ENCODE measurements at places on chromosomes 2 and 18.

DNA sequence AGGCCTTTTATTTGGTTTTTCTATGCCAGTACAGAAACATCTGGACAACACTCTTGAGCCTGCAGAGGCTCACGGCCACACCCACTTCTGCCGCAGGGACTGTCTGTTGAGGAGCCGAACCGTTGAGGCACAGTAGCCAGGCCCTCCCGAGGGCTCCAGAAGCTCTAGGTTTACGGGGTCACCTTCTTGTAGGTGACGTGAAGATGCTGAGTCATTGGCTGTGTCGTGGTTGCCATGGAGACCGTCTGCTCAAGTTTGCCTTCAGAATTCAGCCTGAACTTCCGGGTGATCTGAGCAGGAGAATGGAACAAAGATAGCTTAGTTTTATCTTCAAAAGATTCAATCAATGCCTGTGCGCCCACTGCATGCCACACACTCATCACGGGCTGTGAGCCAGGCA, 25.9 kb downstream of the BOK start:
- no peak for DNase-seq

- DNase-seq, result no peak
Measured at GRCh38 chr2:33925311-33925710, 326.2 kb upstream of the FAM98A start.

GRCh38 chr18:48418539-48419276, 9.5 kb upstream of the ZBTB7C start:
- DNase-seq, result no peak

DNA sequence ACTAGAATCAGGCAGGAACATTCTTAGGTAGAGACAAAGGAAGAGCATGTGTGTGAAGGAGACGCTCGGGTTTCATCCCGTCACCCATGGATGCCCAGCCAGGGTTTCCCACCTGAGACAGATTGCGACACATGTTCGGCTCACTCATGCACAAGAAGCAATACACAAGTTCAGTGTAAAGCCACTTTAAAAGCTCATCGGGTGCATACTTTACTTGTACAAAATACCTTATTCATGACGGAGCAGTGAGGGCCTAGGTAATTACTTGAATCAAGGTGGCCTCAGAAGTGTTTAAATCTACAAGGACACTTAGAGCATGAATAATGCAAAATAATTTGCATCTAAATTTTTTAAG, 42.0 kb downstream of the ZEB2 start:
- DNase-seq, result no peak

GRCh38 chr2:235498946-235499812, 5.3 kb downstream of the AGAP1 start:
- DNase-seq, result no peak

Data from AG09309 (cell line).